ENCODE measurements at places on chromosomes 6 and 20.
A peak's percentile ranks its signal among the peaks of the same experiment; 100 is the strongest.

- H3K4me3 ChIP-seq, result no peak overlapping the region
- no peaks in the 10 kb centered on the region for H3K27me3 ChIP-seq
- no peaks in the 10 kb centered on the region for H3K4me1 ChIP-seq
These were observed 197.4 kb downstream of the PTPRK start for GRCh38 chr6:128323011-128323410.

DNA sequence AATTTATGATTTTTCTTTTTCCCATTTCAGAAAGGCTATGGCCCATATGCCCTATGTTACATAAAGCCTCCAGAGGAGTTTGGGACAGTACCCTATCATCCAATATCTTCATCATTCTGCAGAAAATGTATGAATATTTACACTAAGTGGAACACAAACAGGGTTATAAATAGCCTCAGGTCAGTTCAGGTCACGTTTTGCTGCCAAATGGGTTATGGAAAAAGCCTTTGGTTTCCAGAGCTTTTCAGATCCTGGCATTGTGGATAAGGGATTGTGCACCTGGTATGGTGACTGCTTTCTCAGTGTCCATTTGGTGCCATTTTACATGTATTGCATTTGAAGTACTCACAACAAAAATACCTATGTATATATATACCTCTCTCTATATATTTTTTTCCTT, 29.4 kb downstream of the UTRN start:
- no peak for DNase-seq
- no peaks in the 10 kb centered on the region for H3K36me3 ChIP-seq
- peaks cover 13% of the 10 kb centered on the region for H3K4me1 ChIP-seq
- H3K4me3 ChIP-seq, result no peak overlapping the region
- H3K27me3 ChIP-seq, result no peaks in the 10 kb centered on the region

- peaks cover 6% of the 10 kb centered on the region for H3K27me3 ChIP-seq
- H3K4me3 ChIP-seq, result no peak overlapping the region
- no peak overlapping the region for H3K27ac ChIP-seq
- H3K36me3 ChIP-seq, result no peaks in the 10 kb centered on the region
- DNase-seq, result no peak
- H3K4me1 ChIP-seq, result peaks cover 57% of the 10 kb centered on the region
These were observed 28.0 kb upstream of the PHACTR3 start for GRCh38 chr20:59576216-59576953.

DNA sequence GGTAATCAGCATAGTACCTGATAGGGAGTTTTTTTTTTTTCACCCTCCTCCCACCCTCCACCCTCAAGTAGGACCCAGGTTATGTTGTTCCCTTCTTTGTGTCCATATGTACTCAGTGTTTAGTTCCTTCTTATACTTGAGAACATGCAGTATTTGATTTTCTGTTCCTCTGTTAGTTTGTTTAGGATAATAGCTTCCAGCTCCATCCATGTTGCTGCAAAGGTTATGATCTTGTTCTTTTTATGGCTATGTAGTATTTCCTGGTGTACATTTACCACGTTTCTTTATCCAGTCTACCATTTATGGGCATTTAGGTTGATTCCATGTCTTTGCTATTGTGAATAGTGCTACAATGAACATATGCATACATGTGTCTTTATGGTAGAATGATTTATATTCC, 41.9 kb downstream of the FOXA2 start:
- H3K4me3 ChIP-seq, result no peak overlapping the region
- no peaks in the 10 kb centered on the region for H3K36me3 ChIP-seq
- H3K27me3 ChIP-seq, result no peaks in the 10 kb centered on the region
- no peak overlapping the region for H3K27ac ChIP-seq
- no peaks in the 10 kb centered on the region for H3K4me1 ChIP-seq
- no peak for DNase-seq

GRCh38 chr6:5260111-5260620, 584 bp downstream of the LYRM4 start:
- no peaks in the 10 kb centered on the region for H3K36me3 ChIP-seq
- peak overlapping the region; percentile 80 for H3K27ac ChIP-seq
- peaks cover 4% of the 10 kb centered on the region for H3K4me1 ChIP-seq

DNA sequence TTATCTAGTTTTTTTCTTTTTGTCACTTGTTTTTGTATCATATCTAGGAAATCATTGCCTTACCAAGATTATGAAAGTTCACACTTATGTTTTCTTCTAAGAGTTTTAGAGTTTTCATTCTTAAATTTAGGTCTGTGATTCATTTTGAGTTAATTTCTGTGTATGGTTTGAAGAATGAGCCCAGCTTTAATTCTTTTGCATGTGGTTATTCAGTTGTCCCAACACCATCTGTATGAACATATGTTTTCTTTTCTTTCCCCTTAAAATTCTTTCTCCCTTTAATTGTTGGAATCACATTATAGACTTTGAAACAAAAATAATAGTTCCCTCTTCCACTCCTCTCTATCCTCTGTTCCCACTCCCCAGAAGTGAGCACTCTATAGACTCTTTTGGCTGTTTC, 85.4 kb downstream of the SLX4IP start:
- H3K36me3 ChIP-seq, result no peaks in the 10 kb centered on the region
- H3K4me3 ChIP-seq, result no peak overlapping the region
- peaks cover 5% of the 10 kb centered on the region for H3K4me1 ChIP-seq
- no peak for DNase-seq

- DNase-seq, result peak; percentile 84
- no peak overlapping the region for H3K4me3 ChIP-seq
- H3K4me1 ChIP-seq, result no peaks in the 10 kb centered on the region
These were observed 2.8 kb downstream of the FOXS1 start for GRCh38 chr20:31842471-31843157.

Data from lung (tissue), 17 donors.